ENCODE measurements at places on chromosomes 11 and 22.

DNA sequence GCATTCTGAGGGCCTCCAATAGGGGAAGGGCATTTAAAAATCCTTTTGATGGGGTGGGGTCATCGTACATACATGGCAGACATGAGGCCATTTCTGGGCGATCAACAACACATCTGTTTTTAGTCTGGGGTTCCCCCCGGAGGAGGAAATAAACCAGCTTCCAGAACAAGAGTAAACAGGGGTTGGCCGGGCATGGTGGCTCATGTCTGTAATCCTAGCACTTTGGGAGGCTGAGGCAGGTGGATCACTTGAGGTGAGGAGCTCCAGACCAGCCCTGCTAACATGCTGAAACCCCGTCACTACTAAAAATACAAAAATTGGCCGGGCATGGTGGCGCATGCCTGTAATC, 12.0 kb downstream of the PRSS23 start:
- no peak for DNase-seq

DNA sequence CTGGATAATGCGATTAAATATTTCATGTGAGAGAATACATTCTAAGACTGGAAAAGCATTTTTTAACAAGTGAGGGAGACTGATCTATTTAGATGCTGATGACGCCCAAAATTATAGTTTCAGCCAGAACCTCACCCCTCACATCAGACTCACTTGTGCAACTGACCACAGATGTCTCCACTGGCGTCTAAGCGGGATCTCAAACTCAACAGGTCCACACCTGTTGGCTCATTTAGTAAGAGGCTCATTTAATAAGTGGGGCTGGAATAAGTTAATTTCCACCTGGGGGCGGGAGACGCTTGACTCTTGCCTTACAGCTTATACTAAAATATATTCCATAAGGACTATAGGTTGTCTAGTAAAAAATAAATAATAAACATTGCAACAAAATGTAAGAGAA, 47.5 kb downstream of the MORC2 start:
- no peak for DNase-seq

DNA sequence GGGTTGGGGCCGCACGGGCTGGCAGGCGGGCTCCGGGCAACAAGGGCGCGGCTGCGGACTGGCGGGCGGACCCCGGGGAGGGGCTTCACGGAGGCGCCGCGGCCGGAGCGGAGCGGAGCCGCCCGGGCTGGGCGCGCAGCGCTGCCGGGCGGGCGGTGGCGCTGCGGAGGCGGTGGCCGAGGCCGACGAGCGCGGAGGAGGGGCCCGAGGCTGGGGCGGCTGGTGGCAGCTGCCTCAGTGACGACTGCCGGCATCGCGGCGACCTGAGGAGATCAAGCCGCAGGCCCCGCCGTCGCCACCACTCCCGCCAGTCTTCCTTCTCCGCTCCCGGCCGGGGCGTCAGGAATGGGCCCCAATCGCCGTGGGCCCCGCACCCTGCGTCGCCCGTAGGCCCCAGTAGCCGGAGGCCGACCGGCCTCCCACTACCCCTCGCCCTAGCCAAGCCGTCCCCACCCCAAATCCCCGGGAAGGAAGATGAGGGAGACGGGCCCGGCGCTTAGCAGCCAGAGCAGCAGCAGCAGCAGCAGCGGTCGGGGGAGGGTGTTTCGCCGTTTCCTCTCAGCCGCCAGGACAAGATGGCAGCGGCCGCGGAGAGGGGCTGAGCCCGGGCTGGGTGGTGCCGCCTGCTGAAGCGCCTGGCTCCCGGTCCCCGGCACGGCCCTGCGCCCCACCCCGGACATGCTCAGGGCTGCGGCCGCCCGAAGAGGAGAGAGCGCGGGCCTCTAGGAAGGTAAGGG, at the start of gene HIPK3:
Gene HIPK3, plus strand, starts transcription at position 222 of the 737 bp plus-strand sequence.
- DNase-seq, result peak; percentile 67

DNA sequence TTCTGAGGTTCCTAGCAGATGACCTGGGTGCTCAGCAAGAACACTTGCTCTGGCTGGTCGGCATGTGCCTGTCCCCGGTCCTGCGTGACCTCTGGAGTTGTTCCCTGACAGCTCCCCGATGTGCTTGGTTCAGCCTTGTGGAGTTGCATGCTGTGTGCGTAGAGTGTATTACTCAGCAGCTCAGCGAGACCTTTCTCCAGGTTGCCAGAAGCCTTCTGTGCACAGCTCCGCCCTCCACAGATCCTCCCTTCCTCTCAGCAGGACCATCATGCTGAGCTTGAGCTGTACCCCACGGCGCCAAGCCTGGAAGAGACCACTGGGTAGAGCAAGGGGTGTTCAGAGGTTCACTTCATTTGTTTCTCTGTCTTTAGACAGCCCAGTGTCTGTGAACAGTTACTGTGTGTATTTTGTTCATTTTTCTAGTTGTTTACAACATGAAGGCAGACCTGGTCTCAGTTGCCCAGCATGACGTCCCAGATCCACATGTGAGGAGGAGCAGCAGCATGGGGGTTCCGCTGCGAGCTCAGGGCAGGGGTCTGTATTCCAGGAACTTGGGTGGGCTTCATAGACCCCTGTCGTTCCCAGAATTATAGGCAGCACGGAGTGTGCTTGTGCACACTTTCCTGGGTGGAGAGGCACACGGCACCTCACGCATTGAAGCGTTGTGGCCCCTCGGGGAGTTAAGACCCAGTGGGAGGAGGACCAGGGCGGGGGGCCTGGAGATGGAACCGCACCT, 148.6 kb downstream of the IGLL1 start:
- no peak for DNase-seq

DNA sequence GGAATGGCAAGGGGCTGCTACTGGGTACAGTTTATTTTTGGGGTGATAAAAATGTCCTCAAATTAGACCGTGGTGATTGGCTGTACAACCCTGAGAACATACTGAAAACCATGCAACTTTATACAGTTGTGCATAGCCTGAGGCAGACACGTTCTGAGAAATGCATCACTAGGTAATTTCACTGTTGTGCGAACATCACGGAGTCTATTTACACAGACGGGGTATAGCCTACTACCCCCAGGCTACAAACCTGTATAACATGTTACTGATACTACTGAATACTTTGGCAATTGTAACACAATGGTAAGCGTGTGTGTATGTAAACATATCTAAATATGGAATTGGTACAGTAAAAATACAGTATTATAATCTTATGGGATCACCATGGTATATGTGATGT, 23.6 kb downstream of the NARS2 start:
- DNase-seq, result no peak

- DNase-seq, result no peak
Measured at GRCh38 chr22:24703101-24703500, 71.4 kb downstream of the PIWIL3 start.

DNA sequence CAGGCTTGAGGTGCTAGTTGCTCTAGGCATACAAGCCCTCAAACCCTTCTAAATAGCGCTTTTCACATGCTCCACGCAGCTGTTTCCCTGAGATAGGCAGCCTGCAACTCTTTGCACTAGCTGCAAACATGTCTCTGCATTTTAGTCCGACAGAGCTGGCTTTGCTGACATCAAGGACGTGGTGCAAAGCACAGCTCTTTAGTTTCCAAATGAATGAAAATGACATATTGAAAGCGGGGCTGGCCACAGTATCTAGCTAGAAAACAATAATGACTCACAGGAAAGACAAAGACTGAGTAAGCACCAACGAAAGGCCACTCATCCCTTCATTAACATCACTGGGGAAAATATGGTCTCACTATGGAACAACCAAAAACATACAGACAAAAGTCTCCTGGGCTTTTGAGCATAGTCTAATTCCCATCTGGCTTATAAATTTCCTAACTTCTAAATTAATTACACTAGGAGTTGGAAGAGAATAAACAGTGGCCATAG, 15.3 kb upstream of the ZC3H12C start:
- no peak for DNase-seq

- DNase-seq, result peak; percentile 85
Measured at GRCh38 chr11:6693342-6694228, 10.4 kb upstream of the MRPL17 start.

DNA sequence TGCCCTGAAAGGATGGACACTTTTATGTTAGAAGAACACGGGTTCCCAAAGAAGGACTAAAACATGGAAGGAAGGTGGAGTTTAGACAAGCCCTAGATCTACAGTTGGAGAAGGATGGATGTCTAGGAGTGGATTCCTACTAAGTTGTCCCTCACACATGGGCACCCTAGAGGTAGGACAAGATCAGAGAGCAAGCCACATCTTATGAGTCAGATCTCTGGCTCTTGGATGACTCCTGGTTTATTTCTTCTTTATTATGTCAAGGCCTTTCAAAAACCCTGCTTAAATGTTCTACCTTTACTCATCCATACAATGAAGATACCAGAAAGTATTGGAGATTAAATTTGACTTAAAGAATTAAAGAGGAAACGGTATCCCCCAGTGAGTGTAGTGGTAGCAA, 34.4 kb downstream of the PRCP start:
- no peak for DNase-seq

- no peak for DNase-seq
Measured at GRCh38 chr11:33616552-33616951, 84.1 kb downstream of the C11orf91 start.

DNA sequence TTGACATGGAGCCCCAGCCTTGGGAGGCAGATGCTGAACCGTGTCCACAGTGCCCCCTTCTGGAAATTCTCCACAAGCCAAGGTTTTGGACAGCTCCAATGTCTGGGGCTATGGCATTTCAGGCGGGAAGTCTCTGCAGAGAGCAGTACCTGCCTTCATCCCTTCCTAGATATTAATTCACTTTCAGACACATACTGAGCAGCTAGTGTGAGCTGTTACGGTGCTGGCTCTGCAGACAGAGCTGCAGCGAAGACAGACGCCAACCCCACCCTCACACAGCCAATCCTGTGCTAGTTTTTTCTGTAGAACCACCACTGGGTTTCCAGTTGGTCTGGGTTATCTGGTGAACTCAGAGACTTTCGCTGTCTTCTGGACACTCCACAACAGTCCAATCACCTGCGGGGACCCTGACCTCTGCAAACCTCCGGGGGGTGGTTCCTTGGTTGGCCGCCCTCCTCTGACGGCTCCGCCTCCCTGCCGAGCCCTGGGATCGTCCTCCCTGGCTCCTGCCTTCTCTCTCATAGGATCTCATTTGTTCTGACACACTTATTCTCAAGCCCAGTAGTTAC, 9.1 kb downstream of the LMF2 start:
- peak; percentile 31 for DNase-seq

GRCh38 chr11:130528298-130529261, 80.1 kb downstream of the ADAMTS15 start:
- DNase-seq, result no peak

GRCh38 chr11:78586452-78587046, 11.9 kb upstream of the NARS2 start:
- no peak for DNase-seq

- peak; percentile 13 for DNase-seq
Measured at GRCh38 chr22:45064313-45065278, 54.8 kb upstream of the PHF21B start.

DNA sequence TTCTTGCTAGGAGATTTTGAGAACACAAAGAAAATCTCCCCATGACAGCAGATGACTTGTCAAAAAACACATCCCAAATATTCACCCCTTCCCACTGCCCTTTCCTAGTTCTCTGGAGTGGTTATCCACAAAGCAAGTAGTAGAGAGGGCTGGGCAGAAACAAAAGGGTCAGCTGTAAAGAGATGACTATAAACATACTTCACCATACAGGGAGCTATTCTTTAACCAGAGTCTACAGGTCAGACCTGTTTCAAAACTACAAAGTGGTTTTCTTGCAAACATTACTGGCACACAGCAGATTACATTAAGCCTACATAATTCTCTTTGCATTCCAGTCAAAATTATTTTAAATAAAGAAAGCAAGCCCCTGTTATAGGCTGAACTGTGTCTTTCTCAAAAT, 47.7 kb upstream of the NFRKB start:
- no peak for DNase-seq

- DNase-seq, result no peak
Measured at GRCh38 chr11:10666556-10667520, 26.7 kb downstream of the IRAG1 start.

- no peak for DNase-seq
Measured at GRCh38 chr11:1757861-1758610, 5.7 kb downstream of the CTSD start.

DNA sequence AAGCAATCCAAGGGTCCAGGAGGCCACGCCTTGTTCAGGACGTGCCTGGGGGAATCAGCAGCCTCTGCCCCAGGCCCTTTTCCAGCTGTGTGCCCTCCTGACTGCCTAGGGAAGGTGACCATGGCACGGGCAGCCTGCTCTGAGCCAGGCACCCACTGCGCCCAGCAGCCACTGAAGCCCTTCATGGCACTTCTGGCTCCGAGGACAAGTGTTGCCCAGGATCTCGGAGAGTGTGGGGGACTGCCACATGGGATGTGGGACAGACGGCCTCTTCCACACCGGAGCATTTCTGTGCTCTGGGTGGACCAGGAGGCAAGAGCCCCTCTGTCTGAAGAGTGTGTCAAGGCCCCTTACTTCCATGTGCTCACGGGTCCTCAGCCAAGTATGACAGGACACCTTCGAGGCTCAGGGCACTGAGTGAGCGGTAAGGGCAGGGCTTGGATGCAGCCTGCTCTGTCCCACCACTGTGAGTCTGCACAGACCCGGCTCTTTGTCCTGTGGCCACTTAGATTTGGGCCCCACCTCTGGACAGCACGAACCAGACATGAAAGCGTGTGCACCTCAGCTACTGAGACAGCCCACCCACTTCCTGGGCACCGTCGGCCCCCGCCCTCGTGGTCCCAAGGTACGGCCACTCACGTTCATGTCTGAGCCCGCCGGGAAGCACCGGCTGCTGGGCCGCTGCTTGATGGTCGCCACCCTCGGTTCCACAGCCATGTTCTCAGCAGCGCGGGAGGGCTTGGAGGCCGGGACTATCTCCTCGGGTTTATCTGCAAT, 93.6 kb downstream of the CTTN start:
- no peak for DNase-seq

GRCh38 chr11:996681-997080, 39.8 kb downstream of the MUC6 start:
- no peak for DNase-seq

GRCh38 chr22:30557243-30557642, 10.7 kb upstream of the SEC14L6 start:
- no peak for DNase-seq

DNA sequence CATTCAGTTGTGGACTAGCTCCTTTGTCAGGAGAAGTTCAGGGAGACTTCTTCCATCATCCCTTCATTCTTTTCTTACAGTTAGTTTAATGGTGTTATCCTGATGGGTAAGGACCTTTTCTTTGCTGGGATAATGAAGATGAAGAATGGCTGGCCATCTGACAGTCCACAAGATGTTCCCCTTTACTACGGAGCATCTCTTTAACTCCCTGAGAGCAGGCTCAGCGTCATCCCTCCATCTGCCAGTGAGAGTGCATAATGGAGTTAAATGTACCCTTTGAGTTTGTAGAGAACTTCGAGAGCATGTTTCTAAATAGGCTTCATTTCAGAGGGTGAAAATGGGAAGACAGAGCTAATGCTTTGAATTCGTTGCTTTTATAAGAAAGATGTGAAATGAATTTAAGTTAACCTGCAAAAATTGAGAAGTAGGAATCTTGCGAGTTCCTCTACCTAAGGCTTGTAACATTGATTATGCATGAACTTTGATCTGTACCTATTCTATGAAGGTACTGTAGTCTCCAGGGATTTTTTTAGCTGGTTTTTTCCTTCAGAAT, 1.7 kb downstream of the EP300 start:
- no peak for DNase-seq

- peak; percentile 50 for DNase-seq
Measured at GRCh38 chr11:104968355-104968855, at the start of gene CASP4. CASP4 (minus strand) TSS chr11:104968574; CDS start chr11:104968525, 49 bp downstream.

- DNase-seq, result no peak
Measured at GRCh38 chr22:27930331-27931060, 11.4 kb upstream of the PITPNB start.

GRCh38 chr22:26471522-26471921, 12.1 kb downstream of the HPS4 start:
- no peak for DNase-seq

GRCh38 chr11:11148104-11148509, 204.9 kb downstream of the CSNK2A3 start:
- DNase-seq, result peak; percentile 92

GRCh38 chr11:102430158-102430836, 22.3 kb downstream of the TMEM123 start:
- no peak for DNase-seq

All from fibroblast of the conjunctiva (primary cell).